ENCODE measurements at places on chromosomes 6 and 20. TPM values are rescaled to one million over a fixed set of nuclear protein-coding genes. Genes with fewer than 3 reads are reported as not detected.

The RALGAPB gene
- total RNA-seq = 31.4 TPM

The TRIM10 gene
- not detected for total RNA-seq

The KCNG1 gene
- 0.10 TPM for total RNA-seq

The PDCD2 gene
- total RNA-seq = 37.4 TPM

The TUBB2B gene
- total RNA-seq = 1.1 TPM

DNA sequence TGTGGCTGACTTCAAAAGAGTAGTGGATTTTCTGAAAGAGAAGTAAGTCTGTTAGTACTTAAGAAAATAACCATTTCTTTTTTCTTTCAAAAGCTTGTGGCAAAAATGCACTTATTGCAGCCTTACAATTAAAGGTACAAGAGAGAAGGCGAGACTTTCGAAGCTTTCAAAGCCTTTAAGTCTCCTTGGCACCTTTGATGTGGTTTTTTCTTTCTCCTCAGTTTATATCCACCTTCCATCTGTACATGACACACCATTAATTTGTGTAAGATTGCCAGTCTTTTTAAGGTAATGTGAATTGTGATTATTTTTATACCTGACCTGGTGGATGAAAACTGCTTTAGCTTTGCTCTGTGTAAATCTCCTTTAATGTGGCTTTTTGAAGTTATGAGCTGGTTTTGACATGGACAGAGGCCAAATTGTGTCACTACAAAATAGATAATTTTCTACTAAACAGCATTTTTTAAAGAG is 466.1 kb downstream of the CDKAL1 start:
- no peak for DNase-seq

- no peak for DNase-seq
Observed at GRCh38 chr20:25439328-25439727, 31.9 kb downstream of the GINS1 start.

GRCh38 chr6:42294759-42295158 is 77.1 kb upstream of the MRPS10 start:
- no peak for DNase-seq

GRCh38 chr20:49833483-49833882 is 20.9 kb downstream of the SLC9A8 start:
- DNase-seq = no peak
